ENCODE measurements at places on chromosomes 3 and 15.

DNA sequence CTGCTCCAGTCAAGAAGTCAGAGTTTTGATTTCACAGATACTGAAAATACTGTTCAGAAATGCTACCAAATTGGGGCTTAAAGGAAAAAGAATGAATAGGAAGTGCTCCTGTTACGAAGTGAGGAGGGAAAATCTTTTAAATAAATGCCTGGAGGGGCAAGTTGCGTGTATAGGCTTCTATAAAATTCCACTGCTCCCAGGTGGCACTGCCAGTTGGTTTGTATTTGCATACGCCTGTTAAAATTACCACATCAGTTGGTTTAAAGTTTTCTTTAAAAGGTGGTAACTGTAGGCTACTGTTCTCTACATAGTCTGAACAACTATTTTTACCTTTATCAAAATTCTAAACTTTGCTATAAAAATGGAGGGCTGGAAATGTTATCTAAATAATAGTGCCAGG, 123.5 kb downstream of the DLG1 start:
- no peak for DNase-seq

GRCh38 chr3:156575641-156576040, 20.7 kb upstream of the SSR3 start:
- DNase-seq: no peak

- no peak for DNase-seq
Measured at GRCh38 chr3:73950865-73951558, 326.3 kb upstream of the PDZRN3 start.

- DNase-seq: no peak
Measured at GRCh38 chr15:80904998-80905397, 84.6 kb downstream of the MESD start.

DNA sequence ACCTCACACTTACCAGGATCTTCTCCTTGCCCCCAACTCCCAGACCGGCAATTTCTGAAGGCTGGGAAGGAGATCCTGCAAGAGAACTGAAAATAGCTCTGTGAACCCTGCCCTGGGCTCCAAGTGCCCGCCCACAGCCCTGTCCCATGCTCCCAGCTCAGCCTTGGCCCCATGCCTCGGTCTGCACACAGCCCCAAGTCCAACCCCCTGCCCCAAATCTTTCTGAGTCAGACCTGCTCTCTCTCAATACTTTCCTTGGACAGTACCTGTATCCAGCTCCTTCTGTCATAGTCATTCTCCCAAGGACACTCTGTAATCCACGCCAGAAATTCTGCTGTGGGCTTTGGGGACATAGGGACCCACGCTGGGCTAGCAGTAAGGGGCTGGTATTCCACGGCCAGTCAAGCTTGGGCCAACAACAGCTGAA, 6.3 kb upstream of the SMAD3 start:
- no peak for DNase-seq

GRCh38 chr3:67090474-67090873, 92.4 kb downstream of the KBTBD8 start:
- no peak for DNase-seq

- no peak for DNase-seq
Measured at GRCh38 chr3:196207833-196208607, 3.2 kb downstream of the ZDHHC19 start.

GRCh38 chr3:119315600-119316312, 21.6 kb downstream of the ARHGAP31 start:
- no peak for DNase-seq

DNA sequence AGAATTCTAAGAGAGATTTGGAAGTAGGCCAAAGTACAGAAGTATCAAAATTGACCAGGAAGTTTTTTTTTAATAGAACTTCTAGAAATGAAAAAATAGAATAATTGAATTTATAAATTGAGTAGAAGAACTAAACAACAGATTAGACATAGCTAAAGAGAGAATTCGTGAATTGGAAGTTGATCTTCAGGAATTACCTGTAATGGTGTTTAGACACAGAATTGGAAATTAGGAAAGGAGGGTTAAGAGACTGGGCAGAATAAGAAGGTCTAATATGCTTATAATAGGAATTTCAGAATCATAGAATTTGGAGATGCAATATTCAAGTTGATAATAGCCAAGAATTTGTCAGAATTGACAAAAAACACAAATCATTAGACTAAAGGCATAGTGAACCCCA, 16.2 kb downstream of the ACVR2B start:
- DNase-seq: no peak

DNA sequence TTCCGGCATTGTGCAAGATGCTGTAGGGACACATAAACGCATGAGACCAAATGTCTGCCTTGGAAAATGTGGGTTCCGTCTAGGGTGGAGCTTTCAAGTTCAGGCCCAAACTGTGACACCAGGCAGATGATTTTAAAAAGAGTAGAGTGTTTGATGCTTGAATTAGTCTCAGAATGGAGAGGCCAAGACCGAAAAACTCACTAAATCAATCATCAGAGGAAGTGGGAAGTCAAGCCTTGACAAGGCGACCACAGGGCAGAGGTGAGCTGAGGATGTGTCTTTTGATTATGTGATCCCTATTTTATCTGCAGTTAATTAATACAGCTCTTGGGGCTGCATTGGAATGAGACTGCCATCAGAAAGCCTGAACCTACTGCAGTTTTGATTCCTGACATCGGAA, 275.4 kb downstream of the ABHD5 start:
- no peak for DNase-seq

- no peak for DNase-seq
Measured at GRCh38 chr15:72058585-72058984, 59.4 kb downstream of the MYO9A start.

- no peak for DNase-seq
Measured at GRCh38 chr3:99118381-99118780, 216.9 kb upstream of the DCBLD2 start.

DNA sequence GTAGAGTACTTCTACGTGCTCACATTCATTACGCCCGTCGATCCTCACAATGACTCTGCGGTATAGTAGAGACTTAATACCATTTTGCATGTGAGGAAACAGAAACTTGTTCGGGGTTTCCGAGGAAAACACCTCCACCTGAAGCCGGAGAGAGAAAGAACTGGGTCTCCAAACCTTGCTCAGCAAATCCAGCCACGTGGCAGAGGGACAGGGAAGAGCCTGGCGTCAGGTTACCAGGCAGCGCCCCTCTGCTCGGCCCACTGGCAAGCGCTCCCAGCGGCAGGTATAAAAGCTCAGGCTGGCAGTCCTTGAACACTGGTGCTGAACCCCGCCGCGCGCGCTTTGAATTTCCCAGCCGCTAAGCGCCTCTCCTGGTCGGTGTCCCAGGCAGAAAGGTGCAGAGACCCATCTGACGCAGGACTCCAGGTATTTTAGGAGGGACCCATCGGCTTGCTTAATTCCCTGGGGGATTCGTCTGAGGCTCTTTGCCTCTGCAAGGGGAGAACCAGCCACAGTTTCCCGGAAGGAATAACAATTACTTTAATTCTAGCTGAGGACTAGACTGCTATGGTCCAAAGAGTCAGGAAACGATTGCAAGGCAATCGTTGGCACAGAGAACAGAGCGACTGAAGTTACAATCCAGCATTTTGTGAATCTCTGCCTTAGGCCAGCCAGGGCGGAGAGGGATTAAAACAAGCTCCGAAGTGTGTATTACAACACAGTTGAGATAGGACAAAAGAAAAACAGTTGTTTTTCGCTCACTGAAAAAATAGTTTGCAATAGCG, at the start of gene C2CD4A:
TSS of gene C2CD4A (plus strand) at position 315 of the 785 bp plus-strand sequence. CDS start 637 bp downstream, outside the sequence.
- no peak for DNase-seq
